ENCODE measurements at places on chromosomes 1 and 21.

- DNase-seq = no peak
These were observed 13.7 kb downstream of the FGR start for GRCh38 chr1:27621051-27621920.

- DNase-seq = peak; percentile 51
These were observed 29.4 kb upstream of the KCNA10 start for GRCh38 chr1:110548381-110548780.

GRCh38 chr21:18244671-18245463, at the start of gene CHODL:
TSS of gene CHODL (plus strand) at chr21:18244833. CDS start at chr21:18245224, 391 bp downstream.
- no peak for DNase-seq

DNA sequence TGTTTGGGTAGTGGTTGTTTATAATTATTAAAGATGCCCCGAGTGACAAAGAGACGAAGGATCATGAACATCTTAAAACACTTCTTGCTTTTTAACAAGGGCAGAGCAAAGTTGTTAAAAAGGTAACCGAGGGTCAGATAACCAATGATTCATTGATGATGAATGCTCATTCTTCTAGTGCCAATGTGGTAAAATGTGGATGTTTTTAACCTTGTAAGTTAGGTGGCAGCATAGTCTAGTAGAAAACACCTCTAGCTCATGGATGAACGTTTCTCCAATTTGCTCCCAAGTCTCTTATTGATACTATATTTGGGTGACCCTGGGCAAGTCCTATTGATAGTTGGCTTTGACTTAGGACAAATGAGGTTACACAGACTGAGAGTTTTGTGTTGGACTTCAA, 167.9 kb downstream of the KIF26B start:
- DNase-seq = no peak
